Hematopoietic multipotent progenitor cell treated with erythropoietin and hydrocortisone succinate and interleukin-3 and kit ligand, for 17 days (in vitro differentiated cells): ENCODE measurements at places on chromosomes 5 and 9.

DNA sequence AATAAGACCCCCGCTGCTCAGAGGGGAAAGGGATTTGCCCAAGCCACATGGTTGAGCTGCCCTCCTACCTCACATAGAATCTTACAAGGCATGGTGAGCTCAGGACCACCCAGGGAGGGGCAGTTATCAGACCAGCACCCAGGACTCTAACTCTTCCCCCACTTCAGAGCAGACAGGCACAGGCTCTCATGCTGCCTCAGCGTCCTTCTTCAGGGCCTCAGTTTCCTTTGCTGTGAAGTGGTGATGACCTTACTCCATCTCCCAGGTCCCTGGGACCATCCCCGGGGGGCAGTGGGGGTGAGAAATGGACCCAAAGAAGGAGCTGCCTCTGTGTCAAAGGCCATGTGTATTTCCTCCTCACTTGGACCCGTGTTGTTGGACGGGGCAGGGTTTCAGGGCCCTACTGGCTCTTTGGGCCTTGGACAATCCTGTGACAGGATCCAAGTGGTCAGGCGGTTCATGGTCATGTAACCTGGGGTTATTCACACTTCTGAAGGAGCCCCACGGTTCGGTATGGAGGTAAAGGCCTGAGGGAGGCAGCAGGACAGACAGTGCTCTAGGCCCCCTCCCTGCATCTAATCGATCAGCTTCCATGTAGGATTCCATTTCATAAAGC lies 31.7 kb upstream of the CSF1R start:
- no peak for DNase-seq

DNA sequence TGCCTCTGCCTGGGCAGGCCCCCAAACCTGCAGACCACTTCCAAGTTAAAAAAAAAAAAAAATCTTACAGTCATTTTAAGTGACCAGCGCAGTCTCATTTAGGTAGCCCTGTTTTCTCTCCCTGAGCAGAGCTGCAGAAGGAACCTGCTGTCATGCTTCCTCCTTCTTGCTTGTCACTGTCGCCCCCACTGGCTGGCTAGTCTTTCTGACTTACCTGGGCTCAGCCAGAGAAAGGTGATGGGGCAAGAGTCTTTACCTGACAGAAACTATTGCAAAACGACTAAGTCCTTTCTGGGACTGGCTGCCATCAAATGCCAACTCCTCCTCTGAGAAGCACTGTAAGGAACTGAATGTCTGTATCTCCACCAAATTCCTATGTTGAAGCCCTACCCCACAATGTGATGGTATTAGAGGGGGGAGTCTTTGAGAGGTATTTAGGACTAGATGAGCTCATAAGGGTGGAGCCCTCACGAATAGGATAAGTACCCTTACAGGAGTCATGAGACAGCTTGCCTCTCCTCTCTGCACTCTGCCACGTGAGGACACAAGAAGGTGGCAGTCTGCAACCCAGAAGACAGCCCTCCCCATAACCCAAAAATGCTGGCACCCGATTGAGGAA lies 58.4 kb upstream of the SHC3 start:
- no peak for DNase-seq

DNA sequence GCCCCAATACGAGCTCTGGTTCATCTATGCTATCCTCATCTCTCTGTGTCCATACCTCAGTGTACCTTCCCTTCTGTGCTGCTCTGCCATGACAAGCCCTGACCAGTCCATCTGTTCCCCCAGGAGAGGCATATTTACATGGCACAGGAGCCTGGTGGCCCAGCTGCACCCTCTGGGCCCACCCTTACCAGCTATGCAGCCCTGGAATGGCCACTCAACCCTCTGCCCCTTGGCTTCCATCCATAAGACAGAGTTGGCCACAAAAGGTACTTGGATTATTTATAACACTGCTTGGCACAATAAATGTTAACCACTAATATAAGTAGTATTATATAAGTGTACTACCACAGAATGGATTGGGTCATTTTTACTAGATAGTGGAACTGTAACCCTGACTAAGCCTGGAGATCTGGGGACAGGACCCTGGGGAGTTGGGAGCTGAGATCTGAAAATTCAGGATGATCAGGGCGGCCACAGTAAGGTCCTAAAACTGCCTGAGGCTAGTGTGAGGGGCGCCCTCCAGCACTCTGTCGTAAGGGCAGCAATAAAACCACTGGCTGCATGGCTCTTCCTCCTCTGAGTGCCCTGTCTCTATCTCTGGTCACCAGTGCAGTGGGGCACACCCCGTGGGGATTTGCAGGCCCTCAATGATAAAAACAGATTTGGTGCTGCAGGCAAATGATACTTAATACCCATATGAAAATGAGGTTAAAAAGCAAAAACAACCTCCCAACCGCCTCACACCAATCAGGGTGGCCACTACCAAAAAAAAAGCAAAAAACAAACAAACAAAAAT lies 65.8 kb downstream of the SEMA4D start:
- DNase-seq, result peak; percentile 86

DNA sequence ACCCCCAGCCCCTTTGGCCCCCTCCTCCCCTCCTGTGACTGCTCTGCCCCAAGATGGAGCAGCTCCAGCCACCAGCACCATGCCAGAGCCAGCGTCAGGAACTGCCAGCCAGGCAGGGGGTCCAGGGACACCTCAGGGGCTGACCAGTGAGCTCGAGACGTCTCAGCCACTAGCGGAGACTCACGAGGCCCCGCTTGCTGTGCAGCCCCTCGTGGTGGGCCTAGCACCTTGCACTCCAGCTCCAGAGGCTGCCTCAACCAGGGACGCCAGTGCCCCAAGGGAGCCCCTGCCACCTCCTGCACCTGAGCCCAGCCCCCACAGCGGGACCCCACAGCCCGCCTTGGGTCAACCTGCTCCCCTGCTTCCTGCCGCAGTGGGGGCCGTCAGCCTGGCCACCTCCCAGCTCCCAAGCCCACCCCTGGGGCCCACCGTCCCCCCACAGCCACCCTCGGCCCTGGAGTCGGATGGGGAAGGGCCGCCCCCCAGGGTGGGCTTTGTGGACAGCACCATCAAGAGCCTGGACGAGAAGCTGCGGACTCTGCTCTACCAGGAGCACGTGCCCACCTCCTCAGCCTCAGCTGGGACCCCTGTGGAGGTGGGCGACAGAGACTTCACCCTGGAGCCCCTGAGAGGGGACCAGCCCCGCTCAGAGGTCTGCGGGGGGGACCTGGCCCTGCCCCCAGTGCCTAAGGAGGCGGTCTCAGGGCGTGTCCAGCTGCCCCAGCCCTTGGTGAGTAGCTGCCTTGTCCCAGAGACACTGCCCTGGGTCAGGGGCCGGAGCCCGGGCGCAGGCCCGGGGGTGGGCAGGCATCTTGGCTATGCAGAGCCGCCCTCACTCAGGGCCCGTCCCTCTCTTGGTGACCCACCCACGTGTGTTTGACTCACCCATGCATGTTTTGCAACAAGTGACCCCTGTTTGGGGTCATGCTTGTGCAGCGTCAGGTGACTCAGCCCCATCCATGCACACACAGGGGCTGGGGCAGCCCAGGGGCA lies 105.2 kb downstream of the WNK2 start:
- no peak for DNase-seq

DNA sequence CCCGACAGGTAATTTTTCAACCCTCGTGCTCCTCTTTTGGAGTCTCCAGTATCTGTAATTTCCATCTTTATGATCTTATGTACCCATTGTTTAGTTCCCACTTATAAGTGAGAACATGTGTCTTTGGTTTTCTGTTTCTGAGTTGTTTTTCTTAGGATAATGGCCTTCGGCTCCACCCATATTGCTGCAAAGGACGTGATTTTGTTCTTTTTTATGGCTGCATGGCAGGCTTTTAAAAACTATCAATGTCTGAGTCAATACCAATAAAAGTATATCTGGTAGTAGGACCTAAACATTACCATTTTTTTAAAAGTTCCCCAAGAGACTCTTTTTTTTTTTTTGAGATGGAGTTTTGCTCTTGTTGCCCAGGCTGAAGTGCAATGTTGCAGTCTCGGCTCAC lies 3.9 kb upstream of the SLC26A2 start:
- no peak for DNase-seq

- DNase-seq, result peak; percentile 41
These were observed 4.6 kb downstream of the ZNF367 start for GRCh38 chr9:96413302-96414221.

GRCh38 chr9:26219961-26220360 lies 541.7 kb upstream of the TUSC1 start:
- DNase-seq, result no peak

DNA sequence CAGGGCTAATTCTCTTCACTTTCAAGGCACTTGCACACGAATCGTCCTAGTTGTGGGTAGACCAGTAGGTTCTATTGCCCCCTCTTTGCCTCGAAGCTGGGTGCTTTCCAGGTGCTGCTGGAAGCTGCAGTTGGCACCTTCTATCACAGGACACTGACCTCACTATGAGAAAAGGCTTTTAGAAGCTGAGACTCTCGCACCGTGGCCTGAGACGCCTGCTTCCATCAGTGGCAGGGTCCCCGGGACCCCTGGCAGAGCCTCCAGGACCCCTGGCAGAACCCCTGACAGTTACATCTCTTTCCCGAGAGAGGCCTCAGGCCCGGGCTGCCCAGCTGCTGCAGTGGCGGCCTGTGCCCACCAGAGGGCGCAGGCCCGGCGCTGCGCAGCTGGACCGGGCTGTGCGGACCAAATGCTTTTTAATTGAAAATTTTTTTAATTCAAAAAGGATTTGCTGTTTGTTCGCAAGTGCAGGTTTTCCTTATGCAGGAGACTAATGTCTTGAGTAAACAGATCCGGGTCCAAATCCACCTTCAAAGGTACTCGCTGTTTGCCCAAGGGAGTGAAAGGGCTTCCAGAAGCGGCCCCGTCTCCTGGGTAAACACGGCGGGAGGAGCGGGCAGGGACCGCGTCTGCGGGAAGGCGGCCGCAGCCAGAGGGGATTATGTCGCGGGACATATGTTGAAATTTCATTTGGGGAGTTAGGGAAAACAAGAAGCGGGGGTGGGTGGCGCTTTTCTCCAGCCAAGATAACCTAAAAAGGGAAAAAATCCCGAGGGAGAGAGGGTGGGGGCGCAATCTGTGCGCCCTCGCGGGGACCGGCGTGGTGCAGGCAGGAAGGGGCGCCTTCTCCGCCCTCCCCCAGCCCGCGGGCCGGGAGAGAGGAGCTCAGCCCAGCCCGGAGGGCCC lies 114.5 kb upstream of the LMX1B start:
- peak; percentile 36 for DNase-seq

DNA sequence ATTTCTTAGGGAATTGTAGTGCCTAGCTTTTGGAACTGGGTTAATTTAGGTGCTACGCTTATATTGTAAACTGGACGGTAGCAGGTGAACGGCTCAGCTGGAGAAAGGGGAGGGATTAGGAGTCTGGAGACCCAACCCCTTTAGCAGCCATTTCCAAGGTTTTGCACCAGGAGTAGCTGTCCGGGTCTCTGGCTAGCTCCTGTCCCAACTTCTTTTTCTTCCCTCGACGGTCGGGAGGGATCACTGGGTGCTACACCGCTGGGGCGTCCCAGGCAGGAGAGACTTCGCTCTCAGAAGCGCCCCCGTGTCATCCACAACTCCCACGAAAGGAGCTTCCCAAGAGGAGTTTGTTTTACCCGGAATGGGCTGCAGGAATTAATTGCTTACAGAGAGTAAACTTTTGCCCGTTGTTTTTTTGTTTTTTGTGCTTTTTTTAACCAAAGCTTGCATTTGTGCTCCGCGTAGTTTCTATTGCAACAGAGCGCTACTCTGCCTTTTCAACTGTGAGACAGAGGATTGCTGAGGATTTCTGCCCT lies 1640.9 kb upstream of the C9orf72 start:
- DNase-seq, result no peak

DNA sequence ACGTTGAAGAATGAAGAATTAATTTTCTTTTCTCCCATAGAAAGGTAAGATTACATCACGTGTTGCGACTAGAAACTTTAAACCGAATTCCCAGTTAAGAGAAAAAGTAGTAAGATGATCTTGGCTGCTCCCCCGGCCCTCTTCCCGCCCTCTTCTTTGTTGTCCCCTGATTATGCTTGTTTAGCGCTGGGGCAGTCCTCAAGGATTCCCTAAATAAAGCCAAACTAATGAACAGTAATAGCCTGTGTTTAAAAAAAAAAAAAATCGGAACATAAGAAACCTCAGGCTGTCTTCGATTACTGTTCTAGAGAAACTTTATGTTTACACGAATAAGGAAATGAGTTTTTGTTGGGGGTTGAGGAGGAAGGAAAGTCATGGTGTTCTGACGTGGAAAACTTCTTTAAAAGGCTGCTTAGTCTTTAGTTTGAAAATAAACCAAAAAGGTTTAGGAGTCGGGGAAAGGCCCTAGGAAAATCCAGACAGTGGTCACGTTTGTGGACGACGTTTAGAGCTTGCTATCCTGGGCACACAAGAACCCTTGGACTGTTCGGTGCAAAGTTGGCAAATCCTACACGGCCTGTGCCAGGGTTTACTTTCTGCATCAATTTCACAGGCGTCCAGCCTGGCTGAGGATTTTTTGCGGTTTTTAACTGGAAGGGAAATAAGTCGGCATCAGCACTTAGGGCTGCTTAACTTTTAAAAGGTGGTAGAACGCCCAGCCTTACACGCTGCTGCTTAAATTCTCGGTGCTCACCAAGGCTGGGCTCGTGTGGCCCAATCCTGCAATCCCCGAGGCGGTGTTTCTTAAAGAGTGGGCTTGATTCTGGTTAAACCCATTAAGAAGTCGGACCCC lies 1.1 kb upstream of the MAT2B start:
- peak; percentile 65 for DNase-seq

DNA sequence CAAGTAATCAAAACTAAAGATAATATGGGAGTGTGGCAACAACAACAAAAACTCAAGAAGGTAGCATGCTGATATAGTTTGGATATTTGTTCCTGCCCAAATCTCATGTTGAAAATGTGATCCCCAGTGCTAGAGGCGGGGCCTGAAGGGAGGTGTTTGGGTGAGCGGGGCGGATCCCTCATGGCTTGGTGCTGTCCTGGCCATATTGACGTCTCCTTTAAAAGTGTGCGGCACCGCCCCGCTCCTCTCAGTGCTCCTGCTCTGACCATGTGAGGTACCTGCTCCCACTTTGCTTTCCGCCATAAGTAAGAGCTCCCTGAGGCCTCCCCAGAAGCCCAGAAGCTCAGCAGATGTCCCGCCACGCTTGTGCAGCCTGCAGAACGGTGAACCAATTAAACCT lies 25.6 kb downstream of the MED27 start:
- DNase-seq, result no peak

- DNase-seq, result no peak
These were observed 11.9 kb downstream of the LPCAT1 start for GRCh38 chr5:1511651-1512540.
